ENCODE measurements at places on chromosomes 12 and 14.

- DNase-seq: no peak
Measured at GRCh38 chr14:24426150-24426911, 3.1 kb downstream of the CBLN3 start.

GRCh38 chr14:74438351-74438915, 12.4 kb upstream of the SYNDIG1L start:
- no peak for DNase-seq

DNA sequence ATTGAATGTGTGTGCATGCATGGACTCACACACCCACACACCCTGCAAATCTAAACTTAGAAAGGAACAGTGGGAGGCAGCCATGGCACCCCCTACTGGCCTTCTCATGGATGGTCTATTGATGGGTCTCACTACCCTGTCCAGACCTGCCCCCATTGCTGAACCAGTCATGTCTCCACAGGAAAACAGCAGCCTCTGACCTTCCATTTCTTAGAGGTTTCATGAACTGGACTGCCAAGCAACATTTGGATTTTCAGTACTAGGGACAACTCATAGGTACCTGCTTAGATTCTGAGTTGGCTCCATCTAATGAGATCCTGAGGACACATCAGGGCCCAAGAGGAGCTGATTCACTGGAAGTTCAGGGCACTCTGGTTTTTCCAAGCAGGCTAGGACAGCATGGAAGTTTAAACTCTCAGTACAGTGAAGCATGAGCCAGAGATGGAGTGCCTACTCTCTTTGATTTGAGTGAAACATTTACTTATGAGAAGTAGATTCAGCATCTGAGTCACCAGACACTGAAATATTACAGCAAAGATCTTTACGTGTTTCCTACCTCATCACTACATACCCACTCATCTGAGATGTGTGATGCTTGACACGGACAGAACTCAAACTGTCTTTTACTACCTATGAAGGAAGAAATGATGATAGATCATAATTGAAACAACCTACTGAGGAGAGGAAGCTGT, 98.9 kb upstream of the PLEKHG7 start:
- DNase-seq: no peak

GRCh38 chr12:120242971-120243699, 22.4 kb downstream of the PXN start:
- DNase-seq: no peak

GRCh38 chr12:3520168-3520567, 29.2 kb downstream of the PRMT8 start:
- DNase-seq: no peak

All from neural crest cell (in vitro differentiated cells).